ENCODE measurements at places on chromosomes 13 and 19. TPM values are rescaled to one million over a fixed set of nuclear protein-coding genes. Genes with fewer than 3 reads are reported as not detected.

Gene GNA15
- total RNA-seq, result not detected

GRCh38 chr19:38079926-38080380 lies 144.1 kb downstream of the DPF1 start:
- peak; percentile 91 for DNase-seq

- no peak for DNase-seq
Measured at GRCh38 chr19:19443902-19444680, 38.6 kb downstream of the GATAD2A start.

DNA sequence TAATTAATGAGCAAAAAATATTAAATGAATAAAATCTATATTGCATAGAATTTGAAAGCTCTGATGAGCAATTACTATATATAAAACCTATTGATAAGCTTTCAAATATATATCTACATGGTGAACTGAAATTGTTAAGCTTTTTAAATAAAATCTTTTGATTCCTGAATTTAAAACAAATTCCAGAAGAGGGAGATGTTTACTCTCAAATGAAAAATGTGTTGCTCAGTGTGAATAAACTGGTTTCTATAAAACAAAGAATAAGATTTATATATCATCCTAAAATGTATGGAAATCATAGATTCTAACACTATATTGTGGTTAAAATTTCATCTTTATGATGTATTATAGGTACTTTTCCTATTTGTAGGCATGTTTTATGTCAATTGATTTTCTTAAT lies 171.5 kb upstream of the SLITRK6 start:
- no peak for DNase-seq

- peak; percentile 47 for DNase-seq
Measured at GRCh38 chr19:40721936-40722661, 5.2 kb downstream of the ITPKC start.

GRCh38 chr19:11463391-11463790 lies 17.5 kb downstream of the ELAVL3 start:
- no peak for DNase-seq

DNA sequence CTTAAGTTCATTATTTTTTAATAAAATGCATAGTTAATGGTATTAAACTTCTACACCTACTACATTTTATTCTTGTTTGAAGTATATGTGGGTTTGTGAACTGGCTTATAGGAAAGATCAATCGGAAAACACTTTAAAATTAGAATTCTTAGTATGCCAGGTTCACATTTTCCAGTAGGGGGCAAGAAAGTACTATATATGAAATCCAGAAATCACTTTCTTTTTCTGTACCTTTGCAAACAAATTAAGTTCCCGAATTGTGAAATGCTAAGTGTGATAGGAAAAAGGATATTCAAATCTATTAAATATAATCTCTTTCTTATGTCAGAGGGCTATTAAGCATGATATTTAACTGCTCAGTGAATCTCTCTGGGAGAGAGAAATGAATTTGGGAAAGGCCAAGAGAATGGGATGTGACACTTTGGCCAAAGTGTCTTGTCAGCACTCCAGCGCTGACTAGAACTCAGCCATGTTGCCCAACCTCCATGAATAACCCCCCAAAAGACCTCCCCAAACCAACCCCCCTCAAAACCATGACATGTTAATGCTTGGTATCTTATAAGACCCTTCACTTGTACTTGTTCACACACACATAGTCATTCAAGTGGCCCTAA lies 122.6 kb upstream of the SLC10A2 start:
- no peak for DNase-seq

DNA sequence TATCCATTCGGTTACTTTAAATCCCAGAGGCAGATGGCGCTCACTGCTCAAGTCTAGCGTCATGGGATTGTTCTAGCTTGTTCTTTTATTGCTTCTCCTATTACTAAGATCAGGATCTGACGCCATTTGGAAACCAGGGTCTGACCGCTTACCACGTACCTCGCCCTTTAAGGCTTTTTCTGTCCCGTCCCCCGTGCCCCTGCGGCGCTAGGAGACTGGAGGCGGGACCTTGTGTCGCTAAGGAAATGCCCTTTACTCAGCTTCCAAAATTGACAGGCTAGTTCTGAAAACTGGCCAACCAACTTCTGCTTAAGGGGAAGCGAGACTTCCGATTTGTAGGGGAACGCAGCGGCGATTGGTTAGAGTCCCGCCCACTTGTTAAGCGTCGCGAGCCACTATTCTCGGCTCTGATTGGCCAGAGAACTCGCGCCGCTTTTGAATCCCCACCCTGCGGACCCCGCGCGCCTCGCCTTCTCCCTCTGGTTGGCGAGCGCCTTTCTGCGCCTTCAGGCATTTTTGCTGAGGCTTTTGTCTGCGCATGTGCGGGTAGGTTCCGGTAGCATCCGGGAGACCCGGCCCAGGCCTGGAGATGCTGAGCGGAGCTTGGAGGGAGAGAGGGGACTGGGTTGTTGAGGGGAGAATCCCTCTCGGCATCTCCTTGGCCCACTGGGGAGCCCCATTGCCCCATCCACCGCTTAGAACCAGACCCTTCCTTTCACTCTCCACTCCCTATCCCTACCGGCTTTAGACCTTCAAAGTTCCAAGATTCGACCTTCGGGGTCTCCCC lies 3.9 kb upstream of the C19orf84 start:
- DNase-seq, result peak; percentile 99

DNA sequence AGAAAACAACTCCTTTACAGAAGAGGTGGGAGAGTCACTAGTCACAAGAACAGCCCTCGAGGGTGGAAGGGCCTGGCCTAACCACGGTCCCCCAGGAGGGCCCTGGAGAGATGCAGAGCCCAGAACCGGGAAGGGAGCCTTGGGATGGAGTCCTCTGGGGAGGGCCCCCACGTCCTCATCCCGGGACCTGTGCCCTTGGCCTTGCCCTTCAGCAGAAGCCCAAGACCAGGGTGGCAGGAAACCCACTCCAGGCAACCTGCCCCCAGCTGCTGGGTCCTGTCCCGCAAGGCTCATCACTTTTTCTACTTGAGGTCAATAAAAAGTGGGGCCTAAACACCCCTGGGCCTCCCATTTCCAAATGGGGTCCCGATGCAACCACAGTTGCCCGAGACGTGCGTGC lies 2.3 kb upstream of the ATP8B3 start:
- DNase-seq, result no peak

- DNase-seq, result no peak
Measured at GRCh38 chr13:77874406-77874805, 44.2 kb downstream of the EDNRB start.

DNA sequence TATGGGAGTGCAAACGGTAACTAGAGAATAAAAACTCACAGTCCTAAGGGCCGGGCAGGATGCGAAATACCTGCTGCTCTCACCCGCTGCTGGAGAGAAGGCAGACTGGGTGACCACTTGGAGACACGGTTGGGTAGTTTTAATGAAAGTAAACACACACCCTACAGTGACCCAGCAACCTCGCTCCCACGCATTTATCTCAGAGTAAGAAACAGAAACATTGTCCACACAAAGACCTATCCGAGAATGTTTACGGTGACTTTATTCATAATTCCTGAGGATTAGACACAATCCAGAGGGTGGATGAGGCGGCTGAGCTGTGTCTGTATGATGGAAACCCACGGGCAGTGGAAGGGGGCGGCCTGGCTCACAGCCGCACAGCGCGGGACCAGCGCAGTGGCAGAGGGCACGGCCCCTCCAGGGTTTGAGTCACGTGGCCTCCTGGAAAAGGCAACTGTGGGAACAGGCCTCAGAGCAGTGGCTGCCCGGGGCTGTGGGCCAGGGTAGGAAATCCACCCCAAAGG lies 73.5 kb upstream of the C13orf46 start:
- no peak for DNase-seq

- no peak for DNase-seq
Measured at GRCh38 chr13:96898646-96899254, 95.5 kb downstream of the OXGR1 start.

GRCh38 chr19:35513628-35514281 lies at the start of gene DMKN:
DMKN (minus strand) TSS chr19:35513649; CDS start chr19:35513475, 174 bp downstream.
- DNase-seq, result peak; percentile 59

DNA sequence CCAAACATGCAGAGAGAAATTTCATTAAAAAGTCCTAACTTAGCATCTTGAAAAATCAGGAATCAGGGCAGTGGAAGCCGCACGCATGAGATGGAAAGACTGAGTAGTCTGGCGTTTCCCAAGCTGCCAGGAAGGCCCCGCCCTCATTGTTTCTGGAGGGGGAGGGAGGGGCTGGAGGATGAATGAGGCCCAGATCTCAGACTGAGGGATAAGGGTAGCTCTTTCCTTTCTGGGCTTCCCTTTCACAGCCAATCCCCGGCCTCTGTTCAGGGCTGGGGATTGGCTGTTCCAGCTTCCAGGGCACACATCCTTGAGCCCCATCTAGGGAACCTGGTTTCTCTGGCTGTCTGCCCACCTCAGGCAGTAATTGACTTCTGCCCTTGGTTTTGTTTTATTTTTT lies 7.3 kb downstream of the C19orf53 start:
- DNase-seq, result peak; percentile 78

Gene LYPD3
- total RNA-seq, result 0.17 TPM

- peak; percentile 15 for DNase-seq
Measured at GRCh38 chr19:7868671-7869452, 5.3 kb downstream of the PRR36 start.

DNA sequence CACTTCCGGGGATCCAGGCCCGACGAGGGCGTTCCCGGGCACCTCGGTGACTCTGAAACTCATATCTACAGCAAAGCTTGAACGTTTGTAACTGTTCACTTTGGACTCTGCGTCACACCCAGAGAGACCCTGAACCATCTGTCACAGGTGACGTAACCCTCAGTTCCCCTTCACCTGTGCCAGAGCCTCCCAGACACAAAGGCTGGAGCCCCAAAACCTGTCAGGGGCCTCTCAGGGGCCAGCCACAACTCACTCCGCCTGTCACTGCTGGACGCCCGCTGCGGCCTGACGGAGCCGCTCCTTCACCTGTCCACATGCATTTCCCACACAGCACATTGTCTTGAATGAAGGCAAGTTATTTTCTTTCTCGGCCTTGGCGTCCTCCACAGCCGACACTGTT lies 8.0 kb downstream of the RASA3 start:
- no peak for DNase-seq

GRCh38 chr19:57421037-57421436 lies 10.1 kb downstream of the ZNF17 start:
- no peak for DNase-seq

- DNase-seq, result no peak
Measured at GRCh38 chr19:8446061-8446709, 1.4 kb downstream of the HNRNPM start.

Gene SCN1B
- total RNA-seq, result 13.4 TPM

DNA sequence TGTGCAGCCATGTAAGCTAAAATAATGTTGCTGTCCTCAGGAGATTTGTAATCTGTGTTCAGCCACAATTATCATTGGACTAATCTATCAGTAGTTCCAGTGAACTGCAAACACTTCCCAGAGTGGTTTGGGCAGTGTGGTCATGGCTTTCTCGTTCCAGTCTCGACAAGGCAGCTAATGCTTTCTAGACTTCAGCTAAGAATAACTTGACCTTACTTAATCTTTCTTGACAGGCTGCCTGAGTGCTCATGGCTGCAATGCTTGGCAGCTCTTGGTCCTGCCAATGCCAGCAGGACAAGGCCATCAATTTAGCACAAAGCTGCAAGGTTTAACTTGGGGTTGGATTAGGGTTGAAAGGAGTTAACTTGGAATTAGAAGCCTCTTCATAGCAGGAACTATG lies 32.8 kb downstream of the ATP12A start:
- DNase-seq, result no peak

Gene THSD8
- total RNA-seq, result 21.6 TPM

DNA sequence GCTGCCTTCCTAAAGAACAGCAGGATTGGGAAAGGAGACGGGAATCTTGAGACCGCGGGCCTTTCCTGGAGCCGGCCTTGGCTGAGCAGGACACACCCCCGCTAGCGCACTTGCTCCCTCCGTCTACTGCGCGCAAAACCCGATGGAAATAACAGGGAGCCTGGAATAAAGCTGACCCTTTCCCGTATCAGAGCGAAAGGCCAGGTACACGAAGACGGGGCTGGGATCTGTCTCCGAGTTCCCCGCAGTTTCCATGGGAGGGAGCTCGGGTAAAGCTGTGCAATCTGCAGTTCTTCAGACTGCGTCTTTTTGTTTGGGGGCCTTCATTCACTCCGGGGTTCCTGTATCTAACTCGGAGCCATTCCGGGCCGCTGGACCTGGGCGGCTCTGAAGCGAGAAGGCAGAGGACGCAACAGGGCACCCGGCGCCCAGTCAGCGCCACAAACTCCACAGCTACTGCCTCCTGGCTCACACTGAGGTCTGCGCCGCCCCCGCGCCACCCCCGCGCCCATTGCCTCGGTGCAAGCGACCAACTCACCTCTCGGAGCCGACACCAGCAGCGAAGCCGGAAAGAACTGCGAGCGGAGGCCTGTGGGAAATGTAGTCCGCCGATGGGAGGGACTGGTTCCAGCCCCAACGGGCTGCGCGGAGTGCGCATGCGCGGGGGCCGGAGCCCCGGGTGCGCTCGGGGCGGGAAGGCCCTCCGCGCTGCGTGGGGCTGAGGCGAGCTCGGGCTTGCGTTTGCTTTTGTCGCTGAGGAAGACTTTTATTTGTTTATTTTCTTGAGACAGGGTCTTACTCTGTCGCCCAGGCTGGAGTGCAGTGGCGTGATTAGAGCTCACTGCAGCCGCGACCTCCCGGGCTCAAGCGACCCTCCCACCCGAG lies at the start of gene ZFP14:
ZFP14 (minus strand) TSS at position 577 of the 885 bp plus-strand sequence. CDS start 11,309 bp downstream, outside the sequence.
- peak; percentile 86 for DNase-seq

- peak; percentile 50 for DNase-seq
Measured at GRCh38 chr19:10760273-10760944, 42.5 kb downstream of the DNM2 start.

Gene ZNF90
- total RNA-seq, result 1.2 TPM

Gene POLR2E
- 256 TPM for total RNA-seq

DNA sequence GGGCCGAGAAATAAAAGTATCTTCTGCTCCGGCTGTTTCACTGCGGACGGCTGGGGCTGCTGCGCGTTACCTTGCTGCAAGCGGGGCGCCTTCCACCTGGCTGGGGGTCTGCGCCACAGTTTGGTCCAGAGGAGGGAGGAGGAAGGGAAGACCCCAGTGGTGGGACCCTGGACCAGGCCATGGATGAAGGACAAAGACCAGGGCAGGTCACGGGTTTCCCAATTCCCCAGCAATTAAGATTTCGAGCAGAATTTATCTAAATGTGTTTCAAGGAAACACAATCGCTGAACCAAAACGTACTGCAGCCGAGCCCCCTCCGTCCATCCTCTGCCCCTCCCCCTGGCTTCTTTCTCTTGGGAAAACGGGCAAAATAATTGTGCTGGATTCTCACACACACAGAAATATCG lies 2.9 kb downstream of the SOX1 start:
- DNase-seq, result no peak

Gene CALR3
- total RNA-seq, result not detected

GRCh38 chr13:67935626-67936025 lies 705.5 kb upstream of the PCDH9 start:
- DNase-seq, result no peak

Gene CCDC194
- total RNA-seq, result not detected

DNA sequence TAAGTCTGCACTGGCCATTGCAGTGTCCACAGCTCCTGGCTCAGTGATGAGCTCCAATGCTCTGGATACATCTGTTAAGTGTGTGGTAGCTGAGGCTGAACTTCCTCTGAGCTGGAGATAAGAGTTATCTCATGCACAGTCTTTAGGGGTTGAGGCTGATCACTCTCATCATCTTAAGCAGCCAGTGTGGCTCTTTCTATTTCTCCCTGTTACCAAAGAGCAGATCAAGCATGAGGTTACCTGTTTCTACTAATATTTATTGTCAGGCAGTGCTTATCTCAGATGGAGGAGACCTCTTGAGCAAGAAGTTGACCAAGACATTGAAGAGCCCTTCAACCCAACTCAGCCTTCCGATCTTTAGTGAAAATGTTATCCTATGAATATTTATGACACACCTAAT lies 6.6 kb upstream of the OR10H2 start:
- DNase-seq, result no peak

GRCh38 chr19:47573071-47574026 lies at the start of gene ZNF541:
ZNF541 (minus strand) TSS chr19:47573148; CDS start chr19:47555856, 17,292 bp downstream.
- DNase-seq, result no peak

Data from HFFc6 (cell line).